ENCODE measurements at places on chromosomes 6 and 20.

GRCh38 chr6:139392794-139393193 lies 18.3 kb upstream of the CITED2 start:
- no peak for DNase-seq

DNA sequence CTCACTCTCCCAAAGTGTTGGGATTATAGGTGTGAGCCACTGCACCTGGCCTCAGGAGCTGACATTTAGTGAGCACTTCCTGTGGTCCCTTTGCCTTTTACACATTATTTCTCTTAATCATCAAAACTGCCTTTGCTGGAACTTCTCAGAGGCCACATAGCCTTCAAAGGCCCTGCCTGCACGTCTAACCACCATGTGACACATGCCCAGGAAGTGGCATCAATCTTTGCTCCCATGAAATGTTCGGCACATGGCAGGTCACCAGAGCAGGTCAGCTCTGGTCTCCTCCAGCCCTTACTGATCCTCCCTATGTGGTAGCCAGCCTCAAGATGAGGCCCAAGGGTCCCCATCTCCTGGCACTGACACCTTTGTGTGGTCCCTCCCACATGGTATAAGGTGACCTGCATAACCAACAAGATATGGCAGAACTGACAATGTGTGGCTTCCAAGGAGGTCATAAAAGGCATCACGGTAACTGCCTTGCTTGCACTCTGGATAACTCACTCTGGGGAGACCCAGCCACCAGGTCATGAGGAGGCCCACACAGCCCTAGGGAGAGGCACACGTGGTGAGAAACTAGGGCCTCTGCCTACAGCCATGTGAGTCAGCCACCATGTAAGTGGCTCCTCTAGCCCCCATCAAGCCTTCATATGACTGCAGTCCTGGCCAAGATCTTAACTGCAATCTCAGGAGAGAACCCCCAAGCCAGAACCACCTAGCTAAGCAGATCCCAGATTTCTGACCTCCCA lies 28.8 kb upstream of the HMGA1 start:
- DNase-seq, result no peak

DNA sequence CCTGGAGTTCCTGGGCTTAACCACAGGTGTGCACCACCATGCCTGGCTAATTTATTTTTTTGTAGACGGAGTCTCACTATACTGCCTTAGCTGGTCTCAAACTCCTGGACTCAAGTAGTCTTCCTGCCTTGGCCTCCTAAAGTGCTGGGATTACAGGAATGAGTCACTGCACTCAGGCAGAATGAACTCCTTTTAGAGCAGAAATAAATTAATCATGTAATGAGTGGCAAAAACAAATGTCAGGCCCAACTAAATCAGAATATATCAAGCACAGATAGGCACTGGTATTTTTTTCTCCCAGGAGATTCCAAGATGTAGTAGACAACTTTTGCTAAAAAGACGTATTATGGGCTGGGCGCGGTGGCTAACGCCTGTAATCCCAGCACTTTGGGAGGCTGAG lies 2.6 kb downstream of the RPS10 start:
- DNase-seq, result no peak

DNA sequence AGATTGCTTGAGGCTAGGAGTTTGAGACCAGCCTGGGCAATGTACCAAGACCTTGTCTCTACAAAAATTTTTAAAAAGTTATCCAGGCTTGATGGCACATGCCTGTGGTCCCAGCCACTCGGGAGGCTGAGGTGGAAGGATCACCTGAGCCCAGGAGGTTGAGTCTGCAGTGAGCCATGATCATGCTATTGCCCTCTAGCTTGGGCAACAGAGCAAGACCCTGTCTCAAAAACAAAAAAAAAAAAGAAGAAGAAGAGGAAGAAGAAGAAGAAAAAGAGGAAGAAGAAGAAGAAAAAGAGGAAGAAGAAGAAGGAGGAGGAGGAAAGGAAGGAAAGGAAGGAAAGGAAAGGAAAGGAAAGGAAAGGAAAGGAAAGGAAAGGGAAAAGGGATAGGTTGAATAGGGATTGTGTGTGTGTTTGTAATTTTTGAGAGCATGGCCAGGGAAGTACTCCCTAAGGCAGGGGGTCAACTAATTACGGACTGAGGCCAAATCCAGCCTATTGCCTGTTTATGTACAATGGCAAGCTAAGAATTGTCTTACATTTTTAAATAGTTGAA lies 43.0 kb upstream of the ZNF217 start:
- no peak for DNase-seq

GRCh38 chr20:36856195-36856594 lies 19.7 kb upstream of the TLDC2 start:
- no peak for DNase-seq
